ENCODE measurements at places on chromosomes 2 and 18.

- DNase-seq = no peak
Measured at GRCh38 chr18:60022671-60023276, 123.0 kb downstream of the PMAIP1 start.

DNA sequence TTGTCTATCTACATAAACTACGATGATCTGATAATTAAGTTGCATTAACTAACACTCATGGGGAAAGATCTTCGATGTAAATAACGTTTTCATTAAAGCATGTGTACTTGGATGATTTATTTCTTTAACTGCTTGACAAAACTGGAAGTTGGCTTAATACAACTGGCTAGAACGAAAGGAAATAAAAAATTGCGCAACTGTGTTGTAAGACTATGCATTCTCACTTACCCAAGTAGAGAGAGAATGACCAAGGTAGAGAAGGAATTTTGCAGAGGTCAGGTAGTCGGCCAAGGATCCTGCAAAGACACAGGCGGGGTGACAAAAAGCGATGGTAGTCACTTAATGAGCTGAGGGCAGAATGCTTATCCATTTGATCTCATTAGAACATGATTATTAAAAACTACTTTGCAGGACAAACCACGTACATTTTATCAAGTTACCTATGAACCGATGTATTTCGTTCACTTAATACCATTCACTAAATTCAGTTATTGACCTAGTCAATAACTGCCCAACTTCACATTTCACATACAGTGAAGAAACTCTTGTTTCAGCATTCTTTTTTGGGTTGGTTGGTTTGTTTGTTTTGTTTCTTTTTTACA is 900 bp downstream of the SLC40A1 start:
- no peak for DNase-seq

DNA sequence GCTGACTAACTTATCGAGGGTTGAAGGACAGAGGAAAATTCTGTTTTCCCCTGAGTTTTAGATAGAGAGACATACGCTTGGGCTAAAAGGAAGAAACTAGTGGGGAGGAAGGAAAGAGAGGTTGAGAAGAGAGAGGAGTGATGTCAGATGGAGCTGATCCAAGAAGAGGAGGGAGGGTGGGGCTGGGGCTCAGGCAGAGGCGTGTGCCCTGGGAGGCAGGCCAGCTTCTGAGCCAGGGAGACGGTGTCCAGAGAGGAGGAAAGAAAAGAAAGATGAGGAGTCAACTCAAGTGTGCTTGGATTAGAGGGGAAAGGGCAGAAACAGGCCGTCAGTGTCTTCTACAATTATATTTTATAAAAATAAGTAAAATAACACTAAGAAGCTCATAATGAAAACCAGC is 56.2 kb downstream of the EMILIN2 start:
- no peak for DNase-seq

DNA sequence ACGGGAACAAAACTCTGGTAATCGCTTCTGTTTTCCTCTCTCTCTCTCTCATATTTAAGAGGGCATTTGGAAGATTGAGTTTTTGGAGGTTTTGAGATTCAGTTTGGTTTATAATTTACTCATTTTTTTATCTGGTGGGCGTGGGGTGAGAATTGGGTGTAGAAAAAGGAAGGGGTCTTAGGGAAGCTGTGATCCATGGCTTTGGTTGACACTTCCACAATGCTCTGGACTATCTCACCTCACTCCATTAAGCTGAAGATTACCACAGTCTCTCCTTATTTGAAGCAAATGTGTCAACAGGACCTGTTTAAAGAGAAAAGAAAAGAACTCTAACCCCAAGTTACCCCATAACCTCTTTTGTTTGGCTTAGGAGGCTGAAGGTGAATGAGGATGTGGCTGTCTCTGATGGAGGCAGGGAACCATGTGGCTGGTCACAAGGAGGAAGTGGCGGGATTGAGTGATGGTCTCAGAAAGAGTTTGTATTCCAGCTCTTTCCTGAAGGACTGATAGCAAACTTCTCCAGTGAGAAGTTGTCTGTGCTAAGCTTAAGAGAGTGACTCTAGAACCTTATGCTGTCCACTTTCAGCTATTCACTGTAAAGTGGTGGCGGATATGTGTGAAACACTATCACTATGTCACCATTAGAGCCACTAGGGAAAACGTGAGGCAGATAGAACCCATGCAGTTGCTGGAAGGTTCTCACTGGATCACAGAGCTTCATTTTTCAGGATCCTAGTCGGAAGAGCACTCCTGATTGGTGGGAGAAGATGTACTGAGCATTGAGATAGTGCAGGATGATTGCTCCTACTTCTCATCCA is 934 bp downstream of the ZNF804A start:
- peak; percentile 34 for DNase-seq

DNA sequence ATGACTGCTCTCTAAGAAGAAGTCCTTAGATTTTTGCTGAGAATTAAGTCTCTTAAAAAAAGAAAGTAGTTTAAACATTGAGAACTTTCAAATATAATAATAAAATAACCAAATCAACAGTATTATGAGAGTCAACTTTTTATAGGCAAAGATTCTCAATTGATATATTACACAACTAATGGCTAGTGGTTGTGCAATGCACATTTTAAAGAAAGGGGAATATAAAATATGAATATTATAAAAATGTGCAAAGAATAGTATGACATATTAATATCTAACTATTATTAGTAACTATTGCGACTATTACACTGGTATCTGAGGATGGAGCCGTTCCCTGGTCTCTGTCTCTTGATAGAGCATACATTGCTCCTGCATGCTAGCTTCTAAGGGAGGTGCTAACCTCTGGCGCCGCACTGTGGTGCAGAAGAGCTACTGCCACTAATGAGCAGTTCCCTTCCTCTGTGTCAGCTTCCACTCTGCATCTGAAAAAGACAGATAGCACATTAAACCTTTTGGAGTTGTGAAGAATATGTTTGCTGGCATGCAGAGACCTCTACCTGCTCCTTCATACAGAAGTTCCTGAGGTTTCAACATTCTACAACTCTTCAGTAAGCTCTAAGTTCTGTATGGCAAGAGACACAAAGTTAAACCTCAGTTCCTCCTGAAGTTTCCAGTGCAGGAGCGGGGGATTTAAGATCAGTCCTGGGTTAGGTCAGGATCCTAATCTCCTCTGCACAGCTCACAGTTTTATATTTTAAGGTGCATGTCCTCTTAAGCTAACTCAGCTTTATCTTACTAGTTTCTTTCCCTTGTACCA is 3.5 kb upstream of the SLC9A2 start:
- peak; percentile 65 for DNase-seq

DNA sequence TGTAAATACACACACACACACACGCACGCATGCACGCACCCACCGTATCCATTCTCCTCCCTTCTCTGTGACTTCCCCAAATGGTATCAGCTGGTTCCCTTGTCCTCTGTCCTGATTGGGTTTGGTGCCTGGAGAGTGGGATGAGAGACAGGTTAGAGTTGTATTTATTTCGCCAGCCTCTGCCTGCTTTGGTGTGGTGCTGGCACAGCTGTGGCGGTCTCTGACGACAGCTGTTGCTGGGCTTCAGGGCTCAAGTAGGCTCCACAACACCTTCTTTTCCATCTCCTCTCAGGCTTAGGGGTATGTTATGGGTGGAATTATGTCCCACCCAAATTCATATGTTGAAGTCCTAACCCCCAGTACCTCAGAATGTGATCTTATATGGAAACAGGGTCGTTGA is 94.9 kb upstream of the ITGA6 start:
- DNase-seq = no peak

- no peak for DNase-seq
Measured at GRCh38 chr2:26485725-26486418, 7.9 kb upstream of the OTOF start.

GRCh38 chr2:232955856-232956255 is 57.2 kb downstream of the NGEF start:
- DNase-seq = no peak

- DNase-seq = no peak
Measured at GRCh38 chr2:68828887-68829708, 42.1 kb downstream of the BMP10 start.

DNA sequence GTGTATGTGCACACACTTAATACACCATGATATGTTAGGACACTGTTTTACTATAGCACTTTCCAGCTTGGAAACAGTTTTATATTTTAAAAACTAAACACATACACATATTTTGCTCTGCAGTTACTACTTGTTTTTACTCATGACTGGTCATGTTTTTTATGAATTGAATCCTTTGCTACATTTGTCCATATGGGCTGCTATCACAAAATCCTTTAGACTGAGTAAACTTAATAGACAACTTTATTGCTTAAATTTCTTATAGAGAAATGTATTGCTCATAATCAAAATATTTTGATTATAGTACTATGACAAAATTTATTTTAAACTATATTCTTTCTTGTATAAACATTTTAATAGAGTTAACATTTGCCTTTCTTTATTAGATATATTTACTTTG is 314.8 kb downstream of the RBM43 start:
- no peak for DNase-seq

- no peak for DNase-seq
Measured at GRCh38 chr2:231409776-231410175, 14.3 kb downstream of the B3GNT7 start.

- no peak for DNase-seq
Measured at GRCh38 chr2:233433794-233434193, 79.5 kb downstream of the DGKD start.

DNA sequence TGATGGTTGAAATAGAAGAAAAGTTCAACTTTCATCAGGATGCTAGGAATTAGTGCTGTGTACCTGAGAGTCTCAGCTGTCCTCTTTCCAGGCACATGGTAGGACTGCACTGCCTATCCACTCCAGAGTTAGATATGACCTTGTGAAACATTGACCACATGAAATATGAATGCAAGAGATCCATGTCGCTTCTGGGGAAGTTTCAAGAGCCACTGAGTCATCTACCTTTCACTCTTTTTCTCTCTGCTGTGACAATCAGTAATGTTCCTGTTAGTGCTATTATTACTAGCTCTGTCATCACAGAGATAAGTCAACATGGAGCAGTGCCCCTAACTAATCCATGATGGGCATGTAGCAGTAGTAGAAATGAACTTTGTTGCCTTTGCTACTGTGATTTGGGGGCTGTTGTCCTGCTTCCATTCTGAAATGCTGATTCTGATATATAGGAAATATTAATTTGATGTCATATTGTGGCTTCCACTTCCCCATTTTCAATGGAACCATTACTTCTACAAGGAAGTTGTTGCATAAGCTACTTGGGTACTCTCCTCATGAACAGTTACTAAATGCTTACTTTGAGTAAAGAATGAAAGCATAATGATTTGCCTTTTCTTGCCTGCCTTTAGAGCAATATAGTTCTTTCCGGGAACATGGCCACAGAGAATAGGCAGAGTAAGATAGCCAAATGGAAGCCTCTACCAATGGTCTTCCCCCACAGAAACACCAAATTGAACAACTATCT is 192.8 kb upstream of the ZNF521 start:
- no peak for DNase-seq

GRCh38 chr2:39661826-39662225 is 3.9 kb upstream of the TMEM178A start:
- no peak for DNase-seq

GRCh38 chr2:89850481-89850880 is 1159.0 kb downstream of the RPIA start:
- DNase-seq = no peak

DNA sequence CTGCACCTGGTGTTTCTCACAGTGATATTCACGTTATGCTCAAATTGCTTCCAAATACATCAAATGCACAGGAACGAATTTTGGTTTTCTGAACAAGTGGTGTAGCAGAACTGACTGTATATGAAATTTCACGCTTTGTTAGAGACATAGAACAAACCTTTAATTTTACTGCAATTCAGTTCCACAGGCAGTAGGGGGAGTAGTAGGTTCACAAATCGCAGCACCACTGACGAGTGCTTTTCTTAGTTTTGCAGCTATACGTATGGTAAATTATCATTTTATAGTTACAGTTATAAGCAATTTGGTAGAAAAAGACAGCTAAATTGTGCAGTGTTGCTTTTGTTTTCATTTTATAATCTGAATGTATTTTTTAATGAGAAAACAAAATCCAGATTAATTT is 113.3 kb downstream of the KIAA1328 start:
- peak; percentile 24 for DNase-seq

DNA sequence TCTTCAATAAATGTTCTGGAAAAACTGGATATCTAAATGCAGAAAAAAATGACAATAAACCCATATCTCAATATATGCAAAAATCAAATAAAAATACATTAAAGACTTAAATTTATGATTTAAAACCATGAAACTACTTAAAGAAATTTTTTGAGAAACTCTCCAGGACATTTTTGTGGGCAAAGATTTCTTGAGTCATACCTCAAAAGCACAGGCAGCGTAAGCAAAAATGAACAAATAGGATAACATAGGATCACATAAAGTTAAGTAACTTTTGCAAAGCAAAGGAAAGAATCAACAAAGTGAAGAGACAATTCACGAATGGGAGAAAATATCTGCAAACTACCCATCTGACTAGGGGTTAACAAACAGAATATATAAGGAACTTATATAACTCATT is 1545.5 kb downstream of the SUCLG1 start:
- DNase-seq = no peak

DNA sequence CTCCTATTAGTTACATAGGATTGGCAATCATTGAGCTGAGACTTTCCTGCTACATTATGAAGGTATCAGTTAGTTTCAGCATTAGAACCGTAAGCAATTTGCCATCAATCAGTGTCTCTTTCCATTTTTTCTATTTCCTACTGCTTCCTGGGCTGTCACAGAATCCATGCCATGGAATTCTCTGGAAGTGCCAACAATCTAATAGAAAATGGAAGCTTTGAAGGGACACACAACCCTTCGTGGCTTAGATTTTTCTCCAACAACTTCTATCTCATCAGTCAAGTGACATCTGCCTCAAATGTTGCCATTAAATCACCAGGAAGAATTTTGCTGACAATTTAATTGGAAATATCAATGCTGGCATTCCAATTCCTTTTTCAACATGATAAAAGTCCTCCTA is 183.5 kb upstream of the PARD3B start:
- DNase-seq = no peak

- DNase-seq = no peak
Measured at GRCh38 chr2:220123751-220124150, 496.3 kb downstream of the SLC4A3 start.

DNA sequence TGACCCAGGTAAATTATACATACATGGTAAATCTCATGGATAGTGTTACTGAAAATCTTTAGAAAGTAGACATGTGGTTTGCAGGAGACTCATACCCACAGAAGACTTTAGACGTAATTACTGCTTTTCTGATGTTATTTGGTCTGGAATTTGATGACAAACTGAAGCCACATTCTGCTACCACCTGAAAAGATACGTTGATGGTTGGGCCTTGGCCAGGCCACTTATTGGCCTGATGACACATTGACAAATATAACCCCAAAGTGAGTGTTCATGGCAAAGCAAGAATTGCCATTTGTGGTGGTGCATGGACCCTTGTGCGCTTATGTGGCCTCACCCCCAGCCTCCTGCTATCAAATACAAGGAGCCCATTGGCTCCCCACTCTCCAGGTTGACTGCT is 155.6 kb downstream of the METTL4 start:
- DNase-seq = no peak

DNA sequence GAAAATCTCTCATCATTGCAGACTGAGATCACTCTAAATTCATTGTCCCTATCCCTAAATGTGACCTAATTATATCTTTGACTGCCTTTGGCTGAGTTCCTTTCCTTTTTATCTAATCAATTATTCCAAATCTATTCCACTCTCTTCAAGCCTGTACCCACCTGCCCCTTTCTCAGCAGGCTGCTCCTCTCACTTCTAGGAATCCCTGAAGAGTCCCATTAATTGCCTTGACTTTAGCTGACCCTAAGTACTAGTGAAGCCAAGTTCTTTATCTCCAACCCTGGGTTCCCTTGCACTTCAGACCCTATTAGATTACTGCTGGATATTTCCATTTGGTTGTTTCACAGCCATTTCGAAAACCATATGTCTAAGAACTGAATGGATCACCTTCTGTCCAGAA is 102.8 kb downstream of the GREB1L start:
- DNase-seq = no peak

GRCh38 chr2:190964170-190964795 is 49.7 kb downstream of the STAT1 start:
- no peak for DNase-seq

Data from NCI-H2081 (cell line).